Cerebellar cortex (tissue), 1 donor: ENCODE measurements at places on chromosomes 3 and 15.

- no peak for DNase-seq
Measured at GRCh38 chr3:77296527-77296926, 256.6 kb downstream of the ROBO2 start.

- no peak for DNase-seq
Measured at GRCh38 chr3:38493031-38493430, 3.1 kb upstream of the EXOG start.

- DNase-seq, result no peak
Measured at GRCh38 chr3:32373844-32374243, 17.8 kb upstream of the CMTM7 start.

- DNase-seq, result no peak
Measured at GRCh38 chr3:162328649-162329048, 832.0 kb downstream of the OTOL1 start.

- no peak for DNase-seq
Measured at GRCh38 chr3:45958321-45958791, 15.1 kb downstream of the CXCR6 start.

DNA sequence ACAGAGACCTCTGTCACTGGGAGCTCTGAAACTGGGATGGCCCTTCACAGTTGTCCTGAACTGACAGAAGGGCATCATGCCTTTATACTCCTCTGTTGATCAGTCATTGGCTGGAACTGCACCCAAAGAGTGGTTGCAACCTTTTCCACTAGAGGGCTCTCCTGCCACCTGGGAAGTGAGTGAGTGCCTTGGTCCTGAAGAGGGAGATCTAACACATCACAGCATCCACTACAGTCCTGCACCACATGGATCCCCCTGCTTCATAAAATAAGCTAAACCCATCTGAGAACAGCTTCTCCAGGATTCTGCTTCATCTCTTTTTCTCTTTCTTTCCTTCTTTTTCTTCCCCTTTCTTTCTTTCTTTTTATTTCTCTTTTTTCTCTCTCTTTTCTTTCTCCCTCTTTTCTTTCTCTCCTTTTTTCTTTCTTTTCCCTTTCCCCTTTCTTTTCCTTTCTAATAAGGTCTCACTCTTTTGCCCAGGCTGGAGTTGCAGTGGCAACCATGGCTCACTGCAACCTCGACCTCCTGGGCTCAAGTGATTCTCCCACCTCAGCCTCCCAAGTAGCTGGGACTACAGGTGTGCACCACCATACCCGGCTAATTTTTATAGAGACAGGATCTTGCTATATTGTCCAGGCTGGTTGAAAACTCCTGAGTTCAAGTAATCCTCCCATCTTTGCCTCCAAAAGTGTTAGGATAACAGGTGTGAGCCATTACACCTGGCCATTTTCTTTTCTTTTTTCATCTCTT lies 42.8 kb upstream of the RAF1 start:
- DNase-seq, result peak; percentile 71

DNA sequence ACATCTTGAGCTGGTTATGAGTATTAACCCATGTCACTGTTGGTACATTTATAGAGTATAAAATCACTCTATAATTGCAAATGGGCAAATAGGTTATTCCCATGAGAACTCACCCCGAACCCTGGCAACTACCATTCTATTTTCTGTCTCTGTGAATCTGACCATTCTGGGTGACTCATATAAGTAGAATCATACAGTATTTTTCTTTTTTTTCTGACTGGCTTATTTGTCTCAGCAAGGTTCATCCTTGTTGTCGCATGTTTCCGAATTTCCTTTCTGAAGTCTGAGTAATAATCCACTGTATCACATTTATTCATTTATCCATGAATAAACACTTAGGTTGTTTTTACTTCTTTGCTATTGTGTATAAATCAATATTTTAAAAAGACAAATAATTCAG lies 59.9 kb upstream of the CHRM5 start:
- DNase-seq, result no peak

- no peak for DNase-seq
Measured at GRCh38 chr15:38190501-38190900, 62.1 kb upstream of the SPRED1 start.

DNA sequence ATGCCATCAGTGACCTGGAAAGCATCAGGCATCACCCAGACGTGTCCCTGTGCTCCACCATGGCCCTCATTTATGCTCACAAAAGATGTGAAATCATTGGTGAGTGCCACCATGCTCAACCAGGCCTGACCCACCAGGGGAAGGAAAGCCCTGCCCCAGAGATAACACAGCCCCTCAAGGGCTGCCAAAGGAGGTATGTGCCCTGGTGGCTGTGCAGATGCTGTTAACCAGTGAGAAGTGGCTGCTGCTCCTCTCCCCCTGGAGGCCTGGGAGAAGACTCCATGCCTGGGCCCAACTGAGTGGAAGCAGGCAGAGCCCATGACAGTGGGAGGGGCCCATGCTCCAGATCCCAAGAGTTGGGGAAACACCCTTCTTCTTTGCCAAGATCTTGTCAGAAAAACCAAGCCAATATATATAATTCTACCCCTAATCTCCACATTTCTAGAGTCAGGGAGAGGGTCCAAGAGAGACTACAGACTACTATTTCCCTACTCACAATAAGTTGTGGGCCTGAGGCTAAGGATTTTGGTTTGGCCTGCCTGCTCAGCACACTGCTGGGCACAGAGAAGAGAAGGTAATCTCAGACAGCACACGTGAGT lies 2.7 kb downstream of the TTC21A start:
- no peak for DNase-seq

DNA sequence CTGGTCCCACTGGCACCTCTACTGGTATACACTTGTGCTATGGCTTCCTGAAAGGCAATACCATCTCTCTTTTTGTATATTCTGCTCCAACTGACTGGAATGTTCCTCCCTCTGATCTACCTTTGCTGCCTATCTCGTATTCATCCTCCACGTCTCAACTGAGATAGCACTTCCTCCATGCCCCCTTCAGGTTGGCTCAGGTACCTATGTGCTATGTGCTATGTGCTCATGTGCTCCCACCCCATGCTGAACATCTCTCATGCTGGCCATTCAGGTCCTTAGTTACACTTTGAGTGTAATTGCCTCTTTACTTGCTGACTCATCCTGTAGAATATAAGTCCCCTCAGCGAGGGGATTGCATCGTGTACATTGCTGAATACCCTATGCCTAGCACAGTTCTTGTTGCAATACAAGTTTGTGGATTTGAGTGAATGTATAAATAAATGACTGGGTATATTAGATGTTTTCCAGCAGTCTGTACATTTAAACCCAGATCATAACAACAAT lies 156.9 kb downstream of the SOX2 start:
- no peak for DNase-seq

GRCh38 chr15:25250011-25250596 lies 188.7 kb downstream of the UBE3A start:
- no peak for DNase-seq

GRCh38 chr3:17077606-17078005 lies 192.9 kb downstream of the PLCL2 start:
- no peak for DNase-seq

DNA sequence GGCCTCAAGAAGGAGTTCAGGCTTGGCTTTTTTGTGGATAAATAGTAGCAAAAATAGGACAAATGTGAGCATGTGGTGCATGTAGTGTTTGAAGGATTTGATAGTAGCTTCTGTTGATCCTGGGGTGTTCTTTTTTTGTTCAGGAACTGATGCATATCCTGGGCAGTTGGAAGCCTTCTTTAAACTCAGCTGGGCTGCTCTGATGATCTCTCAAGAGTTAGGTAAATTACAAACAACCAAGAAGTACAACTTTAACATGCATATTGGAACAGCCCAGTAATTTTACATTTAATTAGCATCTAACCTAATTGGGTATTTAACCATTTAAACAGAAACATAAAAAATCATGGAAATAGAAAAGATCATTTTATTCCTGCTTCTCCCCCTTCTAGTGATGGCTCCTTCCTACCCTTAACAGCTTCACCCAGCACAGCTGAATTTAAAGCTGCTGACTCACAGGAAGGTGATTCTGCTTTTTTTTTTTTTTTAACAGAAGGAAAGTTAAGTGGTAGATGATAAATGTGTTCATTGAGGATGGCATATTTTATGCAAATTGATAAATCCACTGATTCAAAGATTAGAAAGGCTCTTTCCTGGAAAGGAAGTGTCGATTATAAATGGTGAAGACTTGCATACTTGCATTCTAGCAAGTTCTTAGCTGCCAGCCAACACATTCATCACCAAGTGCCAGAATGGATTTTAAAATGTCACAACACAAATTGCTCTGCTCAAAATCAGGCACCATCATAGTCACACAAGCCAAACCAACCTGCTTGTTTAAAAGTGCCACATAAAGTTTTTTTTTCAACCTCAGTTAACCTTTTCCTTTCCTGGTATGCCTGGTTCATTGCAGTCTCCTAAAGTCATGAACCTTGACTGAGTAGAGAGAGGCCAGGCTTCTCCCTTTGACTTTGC lies 20.0 kb downstream of the SLC35G2 start:
- peak; percentile 68 for DNase-seq

DNA sequence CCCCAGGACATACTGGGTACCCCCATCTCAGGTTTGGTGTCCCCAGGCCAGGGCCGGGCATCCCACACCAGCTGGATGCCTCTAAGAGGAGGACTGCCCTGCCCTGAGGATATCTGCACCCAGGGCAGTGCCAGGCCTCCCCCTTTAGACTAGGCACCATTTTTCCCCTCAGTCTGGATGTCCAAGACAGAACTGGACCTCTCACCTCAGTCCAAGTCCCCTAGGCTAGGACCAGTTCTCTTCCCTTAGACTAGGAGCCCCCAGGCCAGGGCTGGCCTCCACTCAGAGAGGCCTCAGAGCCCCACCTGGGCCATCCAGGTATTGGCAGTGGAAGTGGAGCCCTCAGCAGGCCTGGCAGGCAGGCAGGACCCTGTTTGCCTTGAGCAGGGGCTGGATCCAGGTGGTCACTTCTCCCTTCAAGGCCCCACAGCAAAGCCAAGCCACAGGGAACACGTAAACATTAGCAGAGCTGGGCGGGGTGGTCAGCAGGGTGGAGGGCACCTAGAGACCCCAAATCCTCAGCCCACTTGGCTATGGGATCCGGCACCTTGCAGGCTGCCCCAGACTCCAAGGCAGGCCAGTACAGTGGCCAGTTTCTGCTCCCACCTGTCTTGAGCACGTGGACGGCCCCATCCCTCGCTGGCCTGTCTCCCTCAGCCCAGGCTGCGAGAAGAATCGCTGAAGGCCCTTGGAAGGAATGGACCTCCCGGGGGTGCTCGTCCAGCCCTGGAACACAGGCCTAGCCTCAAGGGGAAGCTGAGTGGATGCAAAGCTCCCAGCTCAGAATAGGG lies 28.3 kb downstream of the PTH1R start:
- DNase-seq, result no peak
